ENCODE measurements at places on chromosomes 16 and 17.

GRCh38 chr16:19853132-19853741, 31.4 kb downstream of the GPRC5B start:
- no peak for DNase-seq

DNA sequence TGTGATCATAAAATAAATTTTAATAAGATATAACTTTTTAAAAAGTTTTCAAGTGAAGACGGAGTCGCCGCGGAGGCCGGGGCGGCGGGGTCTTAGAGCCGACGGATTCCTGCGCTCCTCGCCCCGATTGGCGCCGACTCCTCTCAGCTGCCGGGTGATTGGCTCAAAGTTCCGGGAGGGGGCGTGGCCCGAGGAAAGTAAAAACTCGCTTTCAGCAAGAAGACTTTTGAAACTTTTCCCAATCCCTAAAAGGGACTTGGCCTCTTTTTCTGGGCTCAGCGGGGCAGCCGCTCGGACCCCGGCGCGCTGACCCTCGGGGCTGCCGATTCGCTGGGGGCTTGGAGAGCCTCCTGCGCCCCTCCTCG, at the start of gene FOXC2:
FOXC2 (plus strand) TSS at position 229 of the 365 bp plus-strand sequence. CDS start 507 bp downstream, outside the sequence.
- DNase-seq, result peak; percentile 54

DNA sequence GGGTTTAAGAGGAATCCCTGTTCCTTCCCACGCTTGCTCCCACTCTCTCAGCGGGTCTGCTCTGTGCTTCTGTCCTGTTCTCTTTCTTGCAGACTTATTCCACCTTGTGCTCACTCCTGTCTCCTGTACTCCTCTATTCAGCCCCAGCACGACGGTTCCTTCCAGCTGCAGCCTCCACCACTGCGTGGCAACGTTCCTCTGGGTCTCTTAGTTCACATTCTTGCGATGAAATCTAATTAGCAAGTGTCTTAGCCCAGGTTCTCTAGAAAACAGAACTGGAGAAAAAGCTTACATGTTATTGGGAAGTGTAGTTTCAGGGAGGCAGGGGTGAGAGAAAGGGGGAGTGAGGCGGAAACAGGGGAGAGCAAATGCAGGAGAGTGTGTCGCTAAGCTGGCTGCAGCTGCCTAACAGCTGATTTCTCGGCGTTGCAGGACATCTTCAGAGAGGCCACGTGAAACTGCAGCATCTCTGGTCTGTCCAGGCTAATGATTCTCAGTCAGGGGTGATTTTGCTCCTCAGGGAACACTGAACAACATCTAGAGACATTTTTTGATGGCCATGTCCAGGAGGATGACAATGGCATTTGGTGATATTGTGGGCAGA, 213.2 kb upstream of the NLRP1 start:
- no peak for DNase-seq

DNA sequence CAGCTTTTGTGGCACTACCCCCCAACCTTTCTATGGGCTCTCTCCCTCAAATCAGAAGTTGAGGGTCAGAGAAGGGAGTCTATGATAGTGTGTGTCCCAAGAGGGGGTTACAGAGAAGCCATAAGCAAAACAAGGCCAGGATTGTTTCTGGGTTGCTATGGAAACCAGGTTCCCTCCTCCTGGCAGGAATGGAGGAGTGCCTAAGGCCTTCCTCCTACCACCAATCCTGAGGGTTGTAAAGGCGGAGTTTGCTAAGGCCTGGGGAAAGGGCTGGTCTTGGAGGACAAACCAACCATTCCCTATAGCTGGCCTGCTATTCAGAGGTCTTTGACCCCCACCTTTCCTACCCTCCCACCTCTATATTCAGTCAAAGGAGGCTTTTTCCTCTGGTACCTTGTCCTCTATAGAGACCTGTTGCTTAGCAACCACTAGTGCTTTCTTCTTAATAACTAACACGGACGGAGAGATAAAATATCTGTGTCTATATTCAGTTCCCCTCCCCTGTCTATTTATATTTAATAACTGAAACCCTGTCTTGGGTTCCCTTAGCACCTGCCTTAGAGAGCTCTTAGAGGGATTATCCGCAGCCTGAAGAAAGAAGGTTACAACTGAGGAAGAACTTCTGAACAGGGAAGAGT, 43.4 kb downstream of the NEUROD2 start:
- no peak for DNase-seq

DNA sequence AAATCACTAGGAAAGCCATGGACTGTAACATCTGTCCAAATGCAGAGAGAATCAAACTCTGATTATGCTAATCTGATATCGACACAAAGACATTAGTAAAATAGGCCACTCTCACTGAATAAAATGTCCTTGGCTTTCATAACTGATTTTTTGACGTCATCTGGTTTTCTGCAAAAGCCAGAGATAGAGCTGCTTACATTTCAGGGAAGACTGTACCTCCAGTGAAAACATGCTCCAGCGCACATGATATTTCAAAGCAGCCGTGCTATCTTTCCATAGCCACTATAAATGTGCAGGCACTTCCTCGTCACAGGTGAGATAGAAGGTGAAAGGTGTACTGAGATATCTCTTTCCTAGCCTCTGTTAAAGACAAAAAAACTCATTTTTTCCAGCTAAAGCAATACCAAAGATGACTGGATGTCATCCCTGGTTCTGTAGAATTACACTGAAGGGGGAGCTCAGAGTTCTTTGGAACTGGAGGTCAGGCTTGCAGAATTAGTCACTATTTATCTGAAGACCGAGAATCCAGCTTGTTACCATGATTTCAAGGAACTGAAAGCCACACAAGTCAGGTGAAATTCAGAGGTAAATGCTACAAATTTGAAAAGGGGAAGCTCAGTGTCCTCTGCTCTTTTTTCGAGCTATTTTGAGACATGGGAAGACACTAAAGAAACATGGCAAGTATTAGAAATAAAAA, 249.5 kb downstream of the CA10 start:
- DNase-seq, result no peak

DNA sequence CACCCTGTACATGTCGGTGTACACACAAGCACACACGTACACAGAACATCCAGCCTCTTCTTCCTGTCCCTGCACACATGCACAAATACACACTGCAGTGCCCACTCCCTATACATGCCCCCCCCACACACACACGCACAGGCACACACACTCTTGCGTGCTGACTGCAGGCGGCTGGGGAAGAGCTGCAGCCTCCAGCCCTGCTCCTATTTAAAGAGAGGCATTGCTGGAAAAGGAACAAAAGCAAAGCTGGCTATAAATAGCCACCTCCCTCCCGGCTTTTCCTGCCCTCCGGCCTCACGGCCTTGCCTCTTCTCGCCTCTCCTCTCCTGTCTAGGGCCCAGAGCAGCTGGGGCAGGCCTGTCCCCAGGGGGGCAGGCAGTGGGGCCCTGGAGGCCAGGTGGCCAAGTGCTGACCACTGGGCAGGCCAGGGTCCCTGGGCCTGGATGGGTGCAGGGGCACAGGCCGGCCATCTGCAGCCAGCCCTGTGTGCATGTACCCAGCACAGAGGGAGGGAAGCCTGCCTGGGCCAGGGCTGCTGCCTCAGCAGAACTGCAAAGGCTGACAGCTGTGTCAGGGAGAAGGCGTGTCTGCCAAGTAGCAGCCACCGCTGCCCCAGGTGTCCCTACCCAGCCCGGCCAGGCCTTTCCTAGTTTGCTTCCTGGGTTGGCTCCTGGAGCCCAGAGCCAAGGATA, 25.4 kb downstream of the RTN4RL1 start:
- DNase-seq, result peak; percentile 67

GRCh38 chr16:68074850-68075555, 10.2 kb upstream of the NFATC3 start:
- peak; percentile 68 for DNase-seq

GRCh38 chr16:63744077-63744874, 1377.6 kb downstream of the CDH11 start:
- DNase-seq, result no peak

DNA sequence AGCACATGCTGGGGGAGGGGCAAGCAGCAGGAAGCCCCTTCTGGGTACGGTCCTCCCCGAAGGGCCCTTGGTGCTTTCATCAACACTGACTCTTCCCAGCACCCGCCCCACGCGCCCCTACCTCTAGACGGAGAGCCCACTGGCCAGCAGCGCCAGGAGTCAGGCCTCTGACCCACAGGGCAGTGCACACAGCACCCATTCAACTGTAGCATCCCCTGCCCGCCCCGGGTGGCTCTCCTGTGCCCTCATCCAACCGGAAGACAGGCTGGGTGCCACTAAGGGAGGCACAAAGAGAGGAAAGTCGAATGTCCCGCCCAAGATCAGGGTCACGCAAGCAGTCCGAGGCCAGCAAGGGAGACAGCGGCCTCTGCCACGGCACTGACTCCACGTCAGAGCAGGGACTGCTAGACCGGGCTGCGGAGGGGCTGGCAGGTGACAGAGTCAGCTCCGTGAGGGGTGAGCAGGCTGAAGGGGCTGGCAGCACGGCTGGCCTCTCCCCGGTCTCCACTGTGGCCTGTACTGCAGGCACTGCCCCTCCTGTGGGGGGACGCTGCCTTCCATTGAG, 9.8 kb downstream of the MSRB1 start:
- DNase-seq, result no peak

- no peak for DNase-seq
Measured at GRCh38 chr17:11388054-11388453, 147.0 kb downstream of the SHISA6 start.

DNA sequence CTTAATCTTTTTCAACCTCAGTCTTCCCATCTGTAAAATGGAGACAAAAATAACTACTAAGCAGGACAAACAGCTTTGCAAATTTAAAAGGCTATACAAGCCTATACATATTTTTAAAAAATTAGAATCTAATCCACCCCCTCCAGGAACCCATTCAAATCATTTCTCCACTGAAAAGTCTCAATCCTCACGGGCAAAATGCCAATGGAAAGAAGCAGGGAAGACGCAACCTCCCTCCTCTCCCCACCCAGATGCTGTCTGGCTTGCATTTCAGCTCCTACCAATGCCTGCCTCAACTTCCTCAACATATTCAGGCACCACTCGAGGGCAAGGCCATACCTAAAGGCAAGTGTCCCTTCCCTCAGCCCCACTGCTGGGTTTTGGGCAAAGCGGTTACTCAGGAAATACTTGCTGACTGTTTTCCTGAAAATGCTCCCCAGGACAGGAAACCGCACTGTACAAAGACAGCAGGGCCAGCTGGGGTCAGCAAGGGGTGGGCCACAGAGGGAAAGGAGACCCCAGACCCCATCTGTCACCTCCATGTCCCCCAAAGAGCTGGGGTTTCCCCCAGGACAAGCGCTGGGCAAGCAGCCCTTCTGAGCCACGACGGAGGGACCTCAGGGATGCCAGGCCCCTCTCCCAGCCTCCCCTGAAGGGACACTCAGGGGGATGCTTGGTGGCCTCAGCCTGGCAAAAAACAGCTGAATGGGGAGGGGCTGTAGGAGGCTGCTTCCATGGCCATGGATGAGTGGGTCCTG, 47.7 kb upstream of the DOC2B start:
- DNase-seq, result peak; percentile 2

- peak; percentile 67 for DNase-seq
Measured at GRCh38 chr16:56910654-56911539, 21.0 kb upstream of the HERPUD1 start.

DNA sequence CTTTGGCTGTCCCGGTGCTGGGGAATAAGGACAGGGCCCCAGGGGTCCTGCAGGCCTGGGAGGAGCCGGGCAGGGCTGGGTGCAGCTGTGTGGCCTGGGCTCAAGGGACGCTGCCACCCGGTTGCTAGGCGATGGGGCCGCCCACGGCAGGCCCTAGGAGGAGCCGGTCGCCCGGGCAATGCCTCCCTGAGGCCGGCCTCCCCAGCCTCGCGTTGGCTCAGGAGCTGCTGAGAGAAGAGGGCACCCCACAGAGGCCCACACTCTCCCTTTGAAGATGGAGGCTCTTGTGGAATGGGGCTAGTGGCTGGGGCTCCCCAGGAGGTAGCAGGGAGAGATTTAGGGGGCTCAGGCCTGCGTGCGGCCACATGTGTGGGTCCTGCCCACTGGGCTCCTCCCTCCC, at the start of gene CIBAR2:
CIBAR2 (minus strand) TSS at position 109 of the 400 bp plus-strand sequence. CDS start 120 bp downstream, outside the sequence.
- no peak for DNase-seq

DNA sequence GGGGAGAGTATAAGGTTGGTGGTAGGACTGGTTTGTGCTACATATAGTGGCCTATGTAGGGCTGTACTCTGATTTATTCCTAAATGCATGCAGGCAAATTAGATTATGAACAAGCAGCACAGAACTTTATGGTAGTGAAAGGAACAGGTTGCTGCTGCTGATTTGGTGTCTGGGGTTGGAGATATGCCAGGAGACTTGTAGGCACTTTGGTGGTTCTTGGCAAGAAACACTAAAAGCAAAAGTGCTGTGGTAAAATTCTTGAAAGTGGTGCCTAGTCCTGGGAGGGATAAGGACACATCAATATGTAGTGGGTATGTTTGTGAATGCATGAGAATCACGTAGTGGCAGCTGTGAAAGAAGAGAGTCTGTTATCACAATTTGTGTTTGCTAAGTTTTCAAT, 2126.0 kb downstream of the TP53TG3F start:
- DNase-seq, result no peak

GRCh38 chr16:65015599-65015998, 106.3 kb downstream of the CDH11 start:
- no peak for DNase-seq

DNA sequence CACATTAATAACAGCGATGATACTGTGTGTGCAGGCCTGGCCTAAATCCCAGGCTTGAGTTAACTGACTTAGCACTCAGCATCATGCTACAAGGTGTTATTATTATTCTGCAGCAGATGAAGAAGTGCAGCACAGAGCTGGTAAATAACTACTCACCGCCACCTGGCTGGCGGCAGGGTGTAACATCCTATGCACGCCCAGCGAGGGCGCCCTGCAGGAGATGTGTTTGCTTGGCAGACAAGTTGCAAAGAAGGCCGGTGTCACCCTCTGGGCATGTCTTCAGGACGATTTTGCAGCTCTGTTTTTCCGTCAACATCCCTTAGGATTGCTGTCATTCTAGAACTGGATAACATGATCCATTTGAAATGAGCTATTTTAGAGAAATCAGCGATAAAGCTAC, 30.1 kb downstream of the DNAH9 start:
- no peak for DNase-seq

Data from transverse colon (tissue), 4 donors.